ENCODE measurements at places on chromosomes 4 and X.

DNA sequence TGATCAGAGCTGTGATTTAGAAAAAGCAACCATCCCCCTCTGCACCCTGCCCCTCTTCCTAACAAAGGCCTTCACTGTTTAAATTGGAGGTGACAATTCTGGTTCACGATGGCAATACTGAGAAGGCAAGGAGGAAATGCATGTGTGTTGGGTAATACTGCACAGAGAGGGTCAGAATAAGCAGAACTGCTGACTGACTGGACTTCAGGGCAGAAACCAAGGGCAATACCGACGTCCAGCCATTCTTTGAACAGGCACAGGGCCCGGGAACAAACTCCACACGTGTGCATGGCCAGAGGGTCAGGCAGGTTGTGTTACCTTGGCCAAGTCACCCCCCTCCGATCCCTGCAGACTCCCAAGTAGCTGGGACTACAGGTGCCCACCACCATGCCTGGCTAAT, 6.0 kb downstream of the ACSL1 start:
- DNase-seq, result no peak

DNA sequence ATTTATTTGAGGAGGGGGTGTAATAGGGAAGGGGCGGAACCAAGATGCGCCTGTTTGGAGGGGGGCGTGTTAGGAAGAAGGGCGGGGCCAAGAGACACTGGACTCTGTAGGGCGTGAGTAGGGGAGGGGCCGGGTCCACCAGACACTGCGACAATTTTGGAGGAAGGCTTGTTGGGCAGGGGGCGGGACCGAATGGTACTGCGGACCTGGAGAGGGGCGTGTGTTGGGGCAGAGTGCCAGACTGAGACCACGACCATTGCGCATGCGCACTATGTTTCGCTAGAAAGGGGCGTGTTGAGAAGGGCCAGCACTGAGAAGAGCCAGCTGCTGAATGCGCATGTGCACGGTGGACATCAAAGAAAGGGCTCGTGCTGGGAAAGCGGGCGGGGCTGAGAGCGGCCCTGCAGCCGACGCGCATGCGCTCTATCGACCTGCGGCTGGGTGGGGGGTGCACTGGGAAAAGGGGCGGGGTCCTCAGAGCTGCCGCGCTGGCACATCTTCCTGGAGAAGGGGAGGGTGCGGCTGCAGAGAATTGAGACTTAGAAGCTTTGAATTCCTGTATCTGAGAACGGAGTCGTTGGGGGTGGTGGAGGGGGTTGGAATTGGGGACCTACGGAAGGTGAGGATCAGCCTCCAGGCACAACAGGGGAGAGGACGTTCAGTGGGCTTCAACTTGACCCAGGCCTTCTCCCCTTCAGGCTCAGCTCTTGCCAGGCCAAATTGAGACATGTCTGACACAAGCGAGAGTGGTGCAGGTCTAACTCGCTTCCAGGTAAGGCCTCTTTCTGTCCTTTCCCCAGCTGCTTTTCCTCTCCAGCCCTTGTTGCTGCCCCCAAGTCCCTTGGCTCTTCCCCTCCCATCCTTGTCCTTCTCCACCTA, 1.3 kb downstream of the MAGED2 start:
- DNase-seq, result peak; percentile 96

DNA sequence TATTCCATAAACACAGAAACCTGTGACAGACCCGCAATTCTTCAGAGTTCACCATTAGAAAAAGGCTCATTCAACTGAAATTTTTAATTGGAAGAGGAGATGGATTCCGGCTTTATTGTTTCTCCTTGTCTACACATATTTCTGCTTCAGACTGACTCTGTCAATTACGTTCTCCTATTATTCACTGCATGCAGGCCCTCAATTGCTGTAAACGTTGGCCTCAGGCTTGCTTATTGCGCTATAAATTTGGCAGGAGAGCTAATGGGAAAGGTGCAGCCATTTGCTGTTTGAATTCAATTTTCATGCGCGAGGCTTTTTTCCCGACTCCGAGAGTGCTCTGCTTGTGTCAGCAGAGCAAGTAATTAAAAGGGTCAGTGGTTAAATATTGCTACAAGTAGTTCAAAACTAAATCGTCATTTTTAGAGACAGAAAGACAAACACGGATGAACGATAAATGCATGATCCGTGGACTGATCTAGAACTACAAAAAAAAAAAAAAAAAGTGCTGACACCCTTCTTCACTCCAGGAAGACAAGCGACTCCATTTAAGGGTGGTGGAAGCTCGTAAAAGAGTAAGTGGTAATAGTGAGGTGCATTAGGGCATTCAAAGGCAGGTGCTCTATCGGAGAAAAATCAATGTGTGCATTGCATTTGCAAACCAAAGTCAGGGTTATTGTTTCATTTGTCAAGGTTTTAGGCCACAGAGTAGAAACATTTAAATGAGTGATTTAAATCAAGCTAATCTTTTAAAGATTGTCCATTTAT, 841.6 kb upstream of the FRG1 start:
- no peak for DNase-seq

DNA sequence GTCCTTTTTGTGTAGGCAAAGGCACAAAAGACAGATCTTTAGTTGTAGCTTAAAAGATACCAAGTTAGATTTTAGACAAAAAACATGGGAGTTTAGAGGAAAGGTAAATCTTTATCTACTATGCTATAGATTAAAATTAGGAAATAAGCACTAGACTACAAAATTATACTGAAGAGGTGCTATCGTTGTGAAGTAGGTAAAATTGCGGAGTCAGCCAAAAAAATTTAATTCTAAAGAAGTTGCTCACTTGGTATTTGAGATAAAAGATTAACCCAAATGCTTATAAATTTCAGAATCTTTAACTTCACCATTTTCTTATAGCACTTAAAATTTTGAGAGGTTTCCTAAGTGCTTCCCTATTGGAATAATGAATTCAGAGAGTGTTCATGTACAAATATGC, 604.1 kb downstream of the GRXCR1 start:
- DNase-seq, result no peak

DNA sequence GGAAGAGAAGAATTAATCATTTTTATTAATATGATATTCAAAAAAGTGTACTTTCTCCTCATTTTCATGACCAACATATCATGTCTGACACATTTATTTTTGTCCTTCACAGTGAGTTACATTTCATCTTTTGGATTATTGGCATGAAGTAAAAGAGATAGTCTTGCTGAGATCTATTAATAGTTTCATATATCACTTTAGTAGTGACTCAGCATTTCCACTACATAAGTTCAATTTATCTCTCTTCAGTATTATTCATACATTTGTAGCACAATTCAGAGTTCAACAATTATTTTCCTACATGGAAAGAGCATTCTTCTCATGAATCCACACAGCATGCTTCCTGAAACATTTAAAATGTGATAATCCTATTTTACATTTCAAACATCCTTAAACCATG, 1461.1 kb downstream of the TECRL start:
- DNase-seq, result no peak

DNA sequence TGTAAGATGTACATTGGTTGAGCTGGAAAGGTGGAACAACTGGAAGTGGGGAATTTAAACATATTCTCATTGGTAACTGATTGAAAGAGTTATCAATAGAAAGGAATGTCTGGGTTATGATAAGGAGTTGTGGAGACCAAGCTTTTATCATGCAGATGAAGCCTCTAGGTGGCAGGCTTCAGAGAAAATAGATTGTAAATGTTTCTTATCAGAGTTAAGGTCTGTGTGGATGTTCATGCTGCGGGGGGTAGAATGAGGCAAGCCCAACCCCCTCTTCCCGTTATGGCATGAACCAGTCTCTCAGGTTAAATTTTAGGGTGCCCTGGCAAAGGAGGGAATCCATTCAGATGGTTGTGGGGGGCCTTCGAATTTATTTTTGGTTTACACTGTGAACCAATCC, 16.0 kb downstream of the ARSD start:
- no peak for DNase-seq

- DNase-seq, result no peak
Measured at GRCh38 chr4:78756776-78757175, 19.4 kb upstream of the BMP2K start.

DNA sequence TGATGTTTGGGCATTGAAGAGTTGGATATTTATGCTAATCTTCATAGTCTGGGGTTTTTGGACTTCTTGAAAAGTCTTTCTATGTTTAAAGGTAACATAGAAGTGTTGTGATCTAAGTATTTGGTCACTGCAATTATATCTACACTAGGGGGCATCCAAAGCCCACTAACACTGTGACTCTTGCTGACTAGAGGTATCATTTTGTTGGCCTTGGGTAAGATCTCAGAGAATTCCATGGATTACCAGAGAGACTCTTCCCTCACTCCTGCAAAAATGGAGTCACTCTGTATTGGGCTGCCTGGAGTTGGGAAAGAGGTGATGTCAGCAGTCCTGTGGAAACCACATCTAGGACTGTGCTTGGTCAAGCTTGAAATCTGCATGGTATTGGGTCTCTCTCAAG, 1077.6 kb downstream of the FAM133A start:
- DNase-seq, result no peak
